ENCODE measurements at places on chromosomes 4 and X.

DNA sequence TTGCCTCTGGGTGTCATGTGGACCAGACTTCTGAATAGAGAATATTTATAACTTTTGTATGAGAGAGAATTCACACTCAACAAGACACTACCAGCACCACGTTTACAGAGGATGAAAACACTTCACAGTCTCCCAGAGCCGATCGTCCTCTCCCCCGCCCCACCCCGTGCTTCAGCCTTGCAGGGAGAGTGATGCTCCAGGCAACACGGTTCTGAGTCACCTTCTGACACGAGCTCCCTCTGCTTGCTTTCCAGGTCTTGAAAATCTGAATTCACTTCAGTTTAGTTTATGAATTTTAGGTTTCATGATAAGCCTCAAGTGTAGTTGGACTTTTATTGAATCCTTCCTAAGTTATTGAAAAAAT lies 59.8 kb downstream of the CPLX1 start:
- no peak for DNase-seq

GRCh38 chr4:52096048-52096447 lies 44.9 kb downstream of the SPATA18 start:
- DNase-seq, result no peak

- DNase-seq, result no peak
These were observed 35.3 kb downstream of the SMS start for GRCh38 chrX:21975812-21976211.

DNA sequence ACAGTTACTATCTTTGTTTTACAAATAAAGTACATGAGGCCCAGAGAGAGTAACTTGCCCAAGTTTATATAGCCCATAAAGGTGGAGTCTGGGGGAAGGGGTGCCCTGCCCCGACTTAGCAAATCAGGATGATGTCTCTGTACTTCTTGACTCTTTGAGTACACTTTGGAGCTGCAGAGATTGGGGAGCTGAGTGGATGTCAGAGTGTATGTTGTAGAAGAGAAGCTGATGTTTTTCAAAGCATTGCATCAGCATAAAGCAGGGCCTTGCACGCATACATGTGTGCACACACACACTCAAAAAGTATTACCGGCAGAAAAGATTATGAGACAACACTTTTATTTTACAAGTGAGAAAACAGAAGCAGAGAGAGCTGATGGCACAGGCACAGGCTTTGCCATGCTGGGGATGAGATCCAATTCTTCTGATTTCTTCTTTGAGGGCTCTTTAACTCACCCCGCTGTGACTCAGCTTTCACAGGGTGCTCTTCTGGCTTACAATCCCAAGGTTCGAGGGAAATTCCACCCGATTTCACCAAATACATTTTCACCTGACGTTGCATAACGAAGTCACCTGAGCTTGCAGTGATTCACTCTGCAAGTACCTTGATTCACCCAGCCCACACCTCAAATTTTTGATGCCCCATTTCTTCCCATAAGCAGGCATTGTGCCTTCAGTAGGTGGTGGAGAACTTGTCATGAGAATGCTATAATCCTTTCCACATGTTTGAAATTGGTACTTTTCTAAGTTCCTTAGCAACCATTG lies 292.8 kb upstream of the BOD1L1 start:
- no peak for DNase-seq

- peak; percentile 18 for DNase-seq
These were observed 41.4 kb downstream of the SRPX2 start for GRCh38 chrX:100685284-100685996.

DNA sequence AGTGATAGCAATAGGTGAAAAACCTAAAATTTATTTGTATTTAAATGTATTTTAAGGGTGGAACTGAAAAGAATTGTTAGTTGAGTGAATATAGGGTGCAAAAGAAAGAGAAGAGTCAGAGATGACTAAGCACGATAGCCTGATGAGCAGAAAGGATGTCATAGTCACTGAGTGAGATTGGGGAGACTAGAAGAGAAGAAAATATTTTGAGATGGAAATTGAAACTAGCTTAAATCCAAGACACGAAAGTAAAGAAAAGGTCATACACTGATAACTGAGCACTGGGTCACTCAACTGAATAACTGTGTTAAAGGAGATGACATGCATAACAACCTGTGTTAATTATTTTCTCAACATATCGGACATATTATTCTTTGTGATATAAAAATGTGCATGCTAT lies 55.5 kb downstream of the SPANXN4 start:
- no peak for DNase-seq

GRCh38 chr4:80138551-80139538 lies 58.5 kb upstream of the PRDM8 start:
- no peak for DNase-seq

GRCh38 chr4:143375326-143376073 lies 38.8 kb downstream of the GAB1 start:
- DNase-seq, result no peak

DNA sequence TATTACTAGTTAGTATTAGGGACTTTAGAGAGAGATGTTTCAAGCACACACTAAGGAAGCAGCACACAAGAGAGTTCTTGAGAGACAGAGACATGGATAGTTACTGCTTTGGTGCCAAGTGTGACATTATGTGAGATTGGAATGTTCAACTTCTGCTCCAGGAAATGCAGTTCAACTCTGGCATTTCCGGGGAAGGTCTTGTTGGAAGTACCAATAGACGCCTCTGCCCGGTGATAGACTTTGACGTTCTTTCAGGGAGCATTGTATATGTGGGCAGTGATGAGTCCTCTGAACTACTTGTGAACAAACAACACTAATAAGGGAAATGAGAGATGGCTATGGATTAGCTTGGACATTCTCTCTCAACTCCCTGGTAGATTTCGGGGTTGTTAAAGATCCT lies 638.1 kb upstream of the BOD1L1 start:
- no peak for DNase-seq

DNA sequence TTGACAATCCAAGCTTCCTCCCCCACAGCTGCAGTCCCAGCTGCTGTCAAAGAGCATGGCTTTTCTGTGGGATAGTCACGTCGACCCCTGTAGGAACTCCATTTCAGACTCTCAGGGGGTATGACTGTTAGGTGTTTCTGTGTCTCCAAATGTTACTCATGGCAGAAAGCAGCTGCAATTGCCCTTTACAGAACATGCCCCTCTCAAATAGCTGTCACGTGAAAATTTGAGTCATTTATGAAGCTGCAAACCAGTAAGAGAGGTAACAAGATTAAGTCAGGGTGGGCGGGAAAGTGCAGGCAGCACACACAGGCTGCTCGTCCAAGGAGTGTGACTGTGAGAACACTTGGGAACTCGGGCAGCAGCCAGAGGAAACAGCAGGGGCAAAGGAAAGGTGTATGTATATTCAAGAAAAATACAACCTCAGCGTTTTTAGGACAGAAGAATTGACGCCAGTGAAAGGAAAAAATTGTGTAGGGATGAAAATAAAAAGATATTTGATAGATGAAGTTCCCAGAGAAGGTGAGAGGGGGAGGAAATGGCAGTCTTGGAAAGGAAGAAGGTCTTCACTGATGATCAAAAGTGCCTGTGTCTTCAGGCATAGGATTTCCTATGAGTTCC lies 66.5 kb upstream of the TMEM184C start:
- DNase-seq, result no peak

- no peak for DNase-seq
These were observed 39.4 kb downstream of the SAT1 start for GRCh38 chrX:23822397-23822796.

DNA sequence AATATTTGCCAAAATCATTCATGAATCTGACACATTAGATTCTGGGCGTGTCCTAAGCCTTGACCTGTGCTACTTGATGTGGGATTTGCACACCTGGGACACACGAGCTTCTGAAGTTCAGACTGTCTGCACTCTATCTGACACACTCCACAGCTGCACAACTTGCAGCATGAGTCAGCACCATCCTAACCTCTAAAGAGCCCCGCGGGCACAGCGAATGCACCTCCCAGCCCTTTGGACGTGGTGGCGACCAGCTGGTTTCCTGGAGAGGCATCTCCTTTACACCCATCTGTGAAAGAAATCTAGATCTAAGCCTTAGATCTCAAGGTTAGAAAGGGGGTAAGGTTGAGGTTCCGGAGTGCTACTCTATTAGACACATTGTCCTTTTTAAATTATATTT lies 69.2 kb downstream of the SORBS2 start:
- no peak for DNase-seq

DNA sequence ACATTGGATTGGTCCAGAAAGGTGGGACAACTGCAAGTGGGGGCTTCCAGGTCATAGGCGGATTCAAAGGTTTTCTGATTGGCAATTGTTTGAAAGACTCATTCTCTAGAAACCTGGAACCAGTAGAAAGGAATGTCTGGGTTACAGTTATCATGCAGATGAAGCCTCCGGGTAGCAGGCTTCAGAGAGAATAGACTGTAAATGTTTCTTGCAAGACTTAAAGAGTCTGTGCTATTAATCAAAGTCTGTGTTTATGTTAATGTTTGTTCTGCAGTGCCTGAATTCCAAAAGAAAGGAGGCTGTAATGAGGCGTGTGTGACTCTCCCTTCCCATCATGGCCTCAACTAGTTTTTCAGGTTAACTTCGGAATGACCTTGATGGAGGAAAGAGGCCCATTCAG lies 43.9 kb upstream of the GC start:
- DNase-seq, result no peak

GRCh38 chrX:116436358-116436816 lies at the start of gene SLC6A14:
Gene SLC6A14, plus strand, starts transcription at chrX:116436606. Its CDS starts 104 bp downstream, at chrX:116436710.
- no peak for DNase-seq

DNA sequence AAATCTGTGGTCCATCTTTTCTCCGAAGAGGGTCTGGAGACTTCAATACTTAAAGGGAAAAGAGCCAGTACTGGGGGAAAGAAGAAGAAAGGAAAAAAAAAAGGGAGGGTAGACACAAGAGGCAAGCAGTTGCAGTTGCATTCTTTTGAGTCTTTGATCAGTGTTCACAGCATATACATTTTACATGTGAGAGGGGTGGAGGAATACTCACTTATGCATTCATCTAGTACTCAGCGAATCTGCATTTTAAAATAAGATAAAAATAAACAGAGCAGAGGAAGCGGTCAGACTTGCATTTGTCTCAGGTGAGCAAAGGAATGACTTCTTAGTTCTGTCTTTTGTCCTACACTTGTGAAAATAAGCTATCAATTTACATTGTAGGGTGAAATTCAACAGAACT lies 275.6 kb downstream of the SLC7A11 start:
- DNase-seq, result no peak

GRCh38 chr4:90328558-90328957 lies 201.4 kb downstream of the CCSER1 start:
- DNase-seq, result peak; percentile 4

DNA sequence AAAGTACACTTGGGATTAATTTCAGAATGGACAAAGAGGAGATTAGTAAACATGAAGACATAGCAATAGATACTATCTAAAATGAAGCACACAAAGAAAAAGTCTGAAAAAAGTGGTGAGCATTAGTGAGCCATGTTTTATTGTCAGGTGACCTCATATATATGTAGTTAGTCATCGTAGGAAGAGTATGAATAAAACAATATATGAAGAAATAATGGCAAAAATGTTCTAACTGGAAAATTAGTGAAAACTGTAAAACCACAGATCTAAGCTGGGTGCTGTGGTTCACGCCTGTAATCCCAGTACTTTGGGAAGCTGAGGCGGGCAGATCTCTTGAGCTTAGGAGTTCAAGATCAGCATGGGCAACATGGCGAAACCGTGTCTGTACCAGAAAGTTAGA lies 67.9 kb downstream of the RBPJ start:
- DNase-seq, result no peak

GRCh38 chr4:69759189-69759604 lies 1.2 kb downstream of the SULT1B1 start:
- no peak for DNase-seq

DNA sequence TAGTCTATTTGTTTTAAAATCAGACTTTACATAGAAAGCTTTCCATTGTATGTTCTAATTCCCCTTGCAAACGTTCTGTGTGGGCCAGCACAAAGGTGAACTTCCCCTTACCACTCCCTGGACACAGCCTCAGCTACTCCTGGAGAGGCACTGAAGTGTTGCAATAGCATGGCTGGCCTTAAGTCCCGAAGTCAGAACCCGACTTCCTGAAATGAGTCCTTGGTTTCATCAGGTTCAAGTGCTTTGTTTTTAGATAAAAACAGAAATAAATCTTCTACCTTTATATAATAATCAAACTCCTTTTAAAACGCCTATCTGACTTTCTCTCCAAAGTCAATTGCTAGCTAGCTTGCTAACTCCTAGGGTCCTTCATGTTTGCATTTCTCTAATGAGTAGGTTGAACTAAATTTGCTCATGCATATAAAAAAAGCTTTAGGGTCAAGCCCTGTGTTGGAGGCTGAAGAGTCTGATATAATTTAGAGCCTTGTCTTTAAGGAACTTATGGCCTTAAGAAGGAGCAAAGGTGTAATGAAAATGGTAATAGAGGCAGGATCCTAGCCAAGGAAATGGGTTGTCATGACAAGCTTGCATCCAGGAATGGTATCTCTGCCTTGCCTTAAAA lies 9.0 kb downstream of the BMP3 start:
- DNase-seq, result no peak

DNA sequence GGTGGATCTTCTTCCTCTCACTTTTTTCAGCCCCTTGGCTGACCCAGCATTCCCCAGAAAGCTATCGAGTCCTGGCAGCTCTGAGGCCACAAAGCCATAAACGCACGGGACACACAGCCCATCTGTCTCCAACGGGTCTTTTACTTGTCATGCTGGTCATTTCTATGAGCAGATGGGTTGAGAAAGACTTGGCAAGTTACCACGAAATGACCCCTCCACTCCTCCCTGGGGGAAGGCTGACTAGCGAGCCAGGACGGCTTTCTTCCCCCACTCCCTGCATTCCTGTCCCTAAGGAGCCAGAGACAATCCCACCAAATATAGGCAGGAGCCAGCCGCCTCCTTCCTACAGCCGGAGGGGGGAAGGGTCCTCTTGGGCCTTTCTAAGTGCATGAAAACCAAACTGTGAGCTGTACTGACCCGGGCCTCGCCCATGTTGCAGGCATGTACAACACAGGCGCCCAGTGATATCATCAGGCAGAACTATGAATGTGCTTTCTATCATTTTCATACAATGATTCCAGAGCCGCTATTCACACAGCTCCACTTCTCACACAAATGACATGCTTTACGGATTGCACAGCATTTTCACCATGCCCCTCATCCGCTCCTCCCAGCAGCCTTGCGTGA lies 28.6 kb downstream of the AFAP1 start:
- DNase-seq, result no peak

DNA sequence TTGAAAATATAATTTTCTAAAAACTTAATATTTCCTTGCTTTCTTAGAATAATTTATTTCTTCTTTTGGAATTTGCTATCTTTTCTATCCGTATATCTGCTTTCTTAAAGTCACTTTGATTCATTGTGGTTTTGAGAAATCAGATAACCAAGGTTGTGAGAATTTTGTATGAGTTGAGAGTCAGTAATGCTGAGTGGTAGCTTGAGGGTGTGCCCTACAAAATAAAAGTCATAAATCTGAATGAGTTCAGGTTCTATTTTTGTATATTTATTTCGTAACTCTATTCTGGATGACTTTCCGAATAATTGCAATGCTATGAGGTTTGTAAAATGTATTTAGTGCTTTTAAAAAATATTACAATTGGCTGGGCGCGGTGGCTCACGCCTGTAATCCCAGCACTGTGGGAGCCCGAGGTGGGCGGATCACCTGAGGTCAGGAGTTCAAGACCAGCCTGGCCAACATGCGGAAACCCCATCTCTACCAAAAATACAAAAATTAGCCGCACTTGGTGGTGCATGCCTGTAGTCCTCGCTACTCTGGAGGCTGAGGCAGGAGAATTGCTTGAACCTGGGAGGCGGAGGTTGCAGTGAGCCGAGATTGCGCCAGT lies 8.9 kb downstream of the COPS4 start:
- no peak for DNase-seq

- no peak for DNase-seq
These were observed 155.0 kb downstream of the SLC7A11 start for GRCh38 chr4:138087066-138087719.
